ENCODE measurements at places on chromosomes 13 and 19.
A peak's percentile ranks its signal among the peaks of the same experiment; 100 is the strongest.

DNA sequence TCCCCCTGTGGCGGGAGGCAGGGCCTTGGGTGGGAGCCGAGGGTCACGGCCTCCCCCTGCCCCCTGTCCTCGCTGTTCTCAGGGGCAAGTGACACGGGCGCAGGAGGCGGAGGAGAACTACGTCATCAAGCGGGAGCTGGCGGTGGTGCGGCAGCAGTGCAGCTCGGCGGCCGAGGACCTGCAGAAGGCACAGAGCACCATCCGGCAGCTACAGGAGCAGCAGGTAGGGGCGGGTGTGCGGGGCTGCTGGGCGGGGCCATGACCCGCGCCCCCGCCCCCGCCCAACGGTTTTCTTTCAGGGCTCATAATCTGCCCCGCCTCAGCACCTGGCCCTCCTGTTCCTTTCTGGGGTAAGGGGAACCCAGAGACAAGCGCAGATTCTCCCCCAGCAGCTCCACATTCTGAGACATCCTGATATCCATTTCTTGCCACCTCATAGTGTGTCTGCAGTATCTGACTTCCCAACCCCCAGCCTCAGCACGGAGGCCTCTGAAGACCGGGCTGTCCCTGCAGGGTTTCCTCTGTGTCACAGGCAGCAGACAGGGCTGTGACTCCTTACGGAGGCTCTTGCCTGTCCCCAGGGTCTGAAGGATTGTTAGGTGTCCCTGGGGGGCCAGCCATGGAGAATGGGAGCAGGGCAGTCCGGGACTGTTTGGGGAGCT, 15.9 kb downstream of the PRR36 start:
- no peak for DNase-seq

GRCh38 chr13:22589880-22590279, 590.9 kb upstream of the SGCG start:
- no peak for DNase-seq

DNA sequence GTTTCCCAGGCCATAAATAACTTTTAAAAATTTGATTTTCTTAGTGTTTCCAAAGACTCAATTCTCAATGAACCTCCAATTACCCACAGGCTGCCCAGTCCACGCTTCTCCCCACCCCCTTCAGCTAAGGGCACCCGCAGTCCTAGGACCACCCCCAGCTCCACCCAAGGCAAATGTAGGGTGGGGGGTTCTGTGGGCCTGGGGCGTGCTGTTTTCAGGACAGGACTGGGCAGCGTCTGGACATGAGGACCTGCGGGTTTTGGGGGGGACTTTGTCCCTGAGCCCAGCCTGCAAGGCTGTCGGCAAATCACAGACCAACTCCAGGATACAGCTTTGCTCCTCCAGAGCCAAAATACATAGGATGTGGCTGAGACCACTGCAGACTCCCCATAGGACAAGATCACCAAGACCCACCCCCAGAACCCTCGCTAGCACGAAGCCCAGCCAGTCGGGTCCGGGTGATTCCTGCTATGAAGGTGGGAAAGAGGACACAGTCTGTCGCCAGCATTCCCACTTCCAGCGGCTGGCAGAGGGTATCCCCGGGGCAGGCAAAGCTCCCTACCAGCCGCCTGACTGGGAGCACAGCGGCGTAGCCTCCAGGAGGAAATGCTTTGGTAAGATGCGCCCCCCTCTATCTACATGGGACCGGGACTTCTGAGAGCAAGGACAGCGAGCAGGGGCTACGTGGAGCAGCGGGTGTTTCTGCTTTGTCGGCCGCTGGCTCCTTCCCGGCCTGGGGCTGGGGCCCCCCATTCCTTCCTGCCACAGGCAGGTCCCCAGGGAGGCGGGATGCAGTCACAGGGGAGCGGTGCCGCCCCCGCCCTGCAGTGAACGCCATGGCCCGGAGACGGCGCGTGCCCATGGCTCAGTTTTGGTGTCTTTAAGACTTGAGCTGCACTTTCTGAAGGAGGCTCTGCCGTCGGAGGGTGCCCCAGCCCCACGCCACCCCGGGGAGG, 1.6 kb upstream of the TIMM13 start:
- DNase-seq = no peak

DNA sequence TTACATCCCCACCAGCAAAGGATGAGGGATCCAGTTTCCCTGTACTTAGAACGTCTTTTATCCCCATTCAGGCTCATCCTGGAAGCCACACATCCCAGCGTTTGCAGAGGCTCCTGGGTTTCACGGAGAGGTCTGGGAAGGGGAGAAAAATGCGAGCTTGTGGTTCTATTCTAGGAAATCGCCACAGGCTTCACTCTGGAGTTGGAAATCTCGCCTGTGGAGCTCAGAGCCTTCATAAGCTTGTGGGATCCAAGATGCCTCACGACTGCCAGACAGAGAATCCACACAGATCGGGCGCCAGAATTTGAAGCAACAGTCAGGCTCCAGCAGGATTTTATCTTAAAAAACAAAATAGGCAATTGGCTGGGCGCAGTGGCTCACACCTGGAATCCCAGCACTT, 157.9 kb downstream of the PTPRS start:
- no peak for DNase-seq

DNA sequence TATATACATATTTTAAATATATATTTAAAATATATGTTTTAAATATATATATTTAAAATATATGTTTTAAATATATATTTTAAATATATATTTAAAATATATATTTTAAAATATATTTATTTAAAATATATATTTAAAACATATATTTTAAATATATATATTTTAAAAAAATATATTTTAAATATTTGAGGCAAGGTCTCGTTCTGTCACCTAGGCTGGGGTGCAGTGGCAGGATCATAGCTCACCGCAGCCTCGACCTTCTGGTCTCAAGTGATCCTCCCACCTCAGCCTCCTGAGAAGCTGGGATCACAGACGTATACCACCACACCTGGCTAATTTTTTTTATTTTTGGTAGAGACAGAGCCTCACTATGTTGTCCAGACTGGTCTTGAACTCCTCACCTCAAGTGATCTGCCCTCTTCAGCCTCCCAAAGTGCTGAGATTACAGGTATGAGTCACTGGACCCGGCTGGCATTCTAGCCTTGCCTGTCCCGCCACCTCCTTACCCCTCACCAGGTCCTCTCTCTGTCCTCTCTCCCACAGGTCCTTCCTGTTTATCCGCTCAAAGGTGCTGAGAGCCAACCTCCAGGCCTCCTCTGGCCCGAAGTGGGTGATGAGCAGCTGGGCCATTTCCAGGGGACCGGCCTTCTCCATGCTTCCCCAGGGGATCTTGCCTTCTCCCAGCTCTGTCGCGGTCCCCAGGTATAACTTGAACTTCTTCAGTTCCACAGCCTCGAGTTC, 564 bp downstream of the NLRP12 start:
- DNase-seq = no peak

- DNase-seq = peak; percentile 63
These were observed 28.0 kb upstream of the KBTBD7 start for GRCh38 chr13:41222259-41222852.

DNA sequence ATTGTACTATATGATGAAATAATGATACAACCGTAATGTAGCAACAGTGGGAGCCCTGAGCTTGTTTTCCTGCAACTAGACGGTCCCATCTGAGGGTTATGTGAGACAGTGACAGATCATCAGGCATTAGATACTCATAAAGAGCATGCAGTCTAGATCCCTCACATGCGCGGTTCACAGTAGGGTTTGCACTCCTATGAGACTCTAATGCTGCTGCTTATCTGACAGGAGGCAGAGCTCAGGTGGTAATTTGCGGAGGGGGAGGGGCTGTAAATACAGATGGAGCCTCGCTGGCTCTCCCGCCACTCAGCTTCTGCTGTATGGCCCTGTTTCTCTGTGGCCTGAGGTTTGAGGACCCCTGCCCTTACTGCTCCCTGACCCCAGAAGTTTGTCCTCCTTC, 13.7 kb downstream of the EPHX3 start:
- no peak for DNase-seq

DNA sequence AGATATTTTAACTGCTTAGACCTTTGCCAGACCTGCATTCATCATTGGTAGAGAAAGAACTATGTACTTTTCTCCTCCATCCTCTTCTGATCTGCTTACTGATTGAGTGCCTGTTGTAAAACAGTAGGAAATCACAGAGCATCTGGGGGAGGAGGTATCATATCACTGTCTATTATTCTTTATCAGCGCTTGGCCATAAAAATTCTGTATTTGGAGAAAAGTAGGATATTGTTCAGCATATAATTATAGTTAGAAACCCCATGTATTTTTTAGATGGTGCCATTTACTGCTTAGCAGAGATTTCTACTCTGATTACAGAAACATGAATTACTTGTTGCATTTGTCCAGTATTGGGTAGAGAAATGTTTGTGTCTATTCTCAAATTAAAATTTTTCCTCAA, 62.4 kb downstream of the URI1 start:
- no peak for DNase-seq

GRCh38 chr19:47754206-47755064, 9.1 kb downstream of the NOP53 start:
- no peak for DNase-seq

GRCh38 chr13:79593641-79594275, 112.8 kb downstream of the NDFIP2 start:
- DNase-seq = no peak

DNA sequence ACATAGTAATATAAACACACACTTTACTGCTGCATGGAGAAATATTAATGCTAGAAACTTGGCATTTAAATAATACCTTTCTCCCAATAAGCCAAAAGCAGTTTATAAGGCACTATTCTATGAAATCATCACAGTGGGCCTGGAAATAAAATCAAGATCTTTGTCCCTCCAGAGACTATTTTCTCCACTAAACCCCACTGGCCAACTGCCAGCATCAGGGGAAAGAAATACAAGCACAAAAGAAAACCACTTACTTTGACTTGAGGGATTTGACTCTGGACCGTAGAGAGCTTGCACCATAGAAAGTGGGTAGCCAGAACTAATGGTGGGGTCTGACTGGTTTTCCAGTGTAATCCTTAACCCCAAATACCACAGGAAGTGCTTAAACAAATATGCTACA, 71.9 kb downstream of the DCLK1 start:
- DNase-seq = no peak

- DNase-seq = no peak
These were observed 108.4 kb downstream of the ZNF557 start for GRCh38 chr19:7177926-7178325.

GRCh38 chr19:46221981-46222610, 7.4 kb upstream of the IGFL1 start:
- DNase-seq = no peak

- DNase-seq = no peak
These were observed 1128.2 kb upstream of the PCDH9 start for GRCh38 chr13:68358294-68358705.

DNA sequence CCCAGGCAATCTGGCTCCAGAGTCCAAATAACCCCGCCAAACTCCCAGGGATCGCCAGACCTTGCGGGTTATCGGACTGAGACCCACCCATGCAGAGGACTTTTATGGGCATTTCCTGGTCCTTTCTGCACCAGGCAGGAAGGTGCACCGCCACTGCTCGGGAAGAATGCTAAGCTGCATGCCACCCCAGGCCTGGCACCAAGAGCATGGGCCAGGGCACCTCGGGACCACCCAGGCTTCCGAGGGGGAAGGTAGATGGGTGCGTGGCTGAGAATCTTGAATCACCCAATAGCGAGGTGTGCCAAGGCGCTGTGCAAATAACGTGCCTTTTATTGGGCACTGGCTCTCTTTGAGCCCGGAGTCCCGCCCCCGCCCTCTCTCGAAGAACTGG, 422 bp upstream of the ZNF575 start:
- DNase-seq = no peak

- no peak for DNase-seq
These were observed 12.9 kb downstream of the GZMM start for GRCh38 chr19:556611-557382.

Measured in naive B cell (primary cell).